Activated CD8-positive, alpha-beta memory T cell treated with anti-CD3 and anti-CD28 coated beads for 1 hour (primary cell): ENCODE measurements at places on chromosomes 1 and 21.

- no peak for DNase-seq
These were observed 151.7 kb downstream of the SEC16B start for GRCh38 chr1:177817937-177818875.

GRCh38 chr21:42495027-42495426 is 997 bp downstream of the RSPH1 start:
- no peak for DNase-seq

DNA sequence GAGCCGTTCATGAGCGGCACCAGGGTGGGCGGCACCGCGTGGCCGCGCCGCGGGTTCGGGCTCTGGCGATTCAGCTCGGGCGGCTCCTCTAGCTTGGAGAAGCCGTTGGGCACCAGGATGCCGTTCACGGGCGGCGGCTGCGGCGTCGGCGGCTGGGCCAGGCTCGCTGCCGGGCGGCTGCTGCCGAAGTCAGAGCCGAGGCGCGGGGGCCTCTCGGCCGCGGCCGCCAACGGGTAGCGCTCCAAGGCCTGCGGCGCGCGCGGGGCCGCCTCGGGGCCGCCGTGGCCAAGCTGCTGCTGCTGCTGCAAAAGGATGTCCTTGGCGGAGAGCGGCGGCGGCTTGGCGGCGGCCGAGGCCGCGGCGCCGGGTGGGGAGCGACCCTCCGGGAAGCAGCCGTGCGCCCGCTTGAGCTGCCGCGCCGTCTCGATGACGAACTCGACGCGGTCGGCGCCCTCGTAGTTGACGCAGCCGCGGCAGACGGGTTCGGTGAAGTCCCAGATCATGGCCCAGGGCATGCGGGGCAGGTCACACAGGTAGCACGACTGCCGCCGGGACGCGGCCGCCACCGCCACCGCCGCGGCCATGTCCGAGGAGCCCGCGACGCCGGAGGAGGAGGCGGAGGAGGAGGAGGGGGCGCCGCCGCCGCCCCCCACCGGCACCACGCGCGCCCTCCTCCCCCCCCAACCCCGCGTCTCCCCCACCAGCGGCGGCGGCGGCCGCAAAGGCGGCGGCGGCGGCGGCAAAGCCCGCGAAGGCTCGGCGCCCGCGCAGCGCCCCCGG is 877 bp downstream of the IRF2BP2 start:
- DNase-seq: no peak

DNA sequence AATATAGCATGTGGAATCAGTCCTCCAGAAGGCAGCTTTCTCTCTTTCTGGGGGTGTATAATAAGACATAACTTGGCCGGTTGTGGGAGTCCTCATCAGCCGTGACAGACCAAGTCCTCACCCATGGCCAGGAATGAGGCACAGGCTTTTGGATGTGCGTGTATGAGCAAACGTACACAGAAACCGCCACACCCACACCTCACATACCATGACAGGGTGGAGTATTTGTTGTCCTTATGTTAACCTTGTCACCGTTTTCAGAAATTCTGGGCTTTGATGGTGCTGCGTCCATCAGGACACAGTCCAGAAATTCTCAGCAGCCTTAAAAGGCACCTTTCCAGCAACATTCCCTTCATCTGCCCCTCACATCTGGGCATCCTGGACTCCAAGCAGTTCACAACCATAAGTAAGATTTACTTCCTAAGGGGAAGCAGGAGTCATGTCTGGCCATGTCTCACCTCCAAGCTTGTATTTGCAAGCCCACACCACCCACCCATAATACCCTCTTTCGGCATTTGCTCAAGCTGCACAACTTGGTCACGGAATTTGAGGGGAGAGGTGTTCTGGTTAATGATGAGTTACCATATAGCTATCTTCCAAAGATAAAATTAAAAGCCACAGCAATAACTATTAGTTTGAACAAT is 12.4 kb downstream of the C1orf116 start:
- no peak for DNase-seq

- DNase-seq: no peak
These were observed 305.3 kb downstream of the PTPRU start for GRCh38 chr1:29541631-29542030.

DNA sequence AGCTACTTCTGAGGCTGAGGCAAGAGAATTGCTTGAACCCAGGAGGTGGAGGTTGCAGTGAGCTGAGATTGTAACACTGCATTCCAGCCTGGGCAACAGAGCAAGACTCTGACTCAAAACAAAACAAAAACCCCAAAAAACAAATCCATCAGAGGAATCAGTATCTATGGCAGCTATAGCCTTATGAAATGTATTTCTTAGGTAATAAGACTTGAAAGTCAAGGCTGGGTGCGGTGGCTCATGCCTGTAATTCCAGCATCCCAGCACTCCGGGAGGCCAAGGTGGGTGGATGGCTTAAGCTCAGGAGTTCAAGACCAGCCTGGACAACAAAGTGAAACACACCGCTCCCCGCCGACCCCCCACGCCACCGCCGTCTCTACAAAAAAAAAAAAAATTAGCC is 31.1 kb upstream of the EYA3 start:
- no peak for DNase-seq

- no peak for DNase-seq
These were observed 7.9 kb downstream of the WASF2 start for GRCh38 chr1:27481994-27482620.

GRCh38 chr1:211024901-211025300 is 109.0 kb downstream of the KCNH1 start:
- no peak for DNase-seq

- no peak for DNase-seq
These were observed 141.9 kb upstream of the TNR start for GRCh38 chr1:175885326-175885725.

- DNase-seq: no peak
These were observed 86.1 kb upstream of the S1PR1 start for GRCh38 chr1:101150670-101151069.

- no peak for DNase-seq
These were observed 9.5 kb upstream of the SLC19A2 start for GRCh38 chr1:169495046-169495775.

- no peak for DNase-seq
These were observed 2.2 kb upstream of the PRKCZ start for GRCh38 chr1:2047749-2048729.
